Activated CD4-positive, alpha-beta T cell treated with anti-CD3 and anti-CD28 coated beads for 4 hours (primary cell): ENCODE measurements at places on chromosomes 3 and 15.

- DNase-seq: no peak
These were observed 339.8 kb upstream of the THRB start for GRCh38 chr3:24834442-24834841.

- DNase-seq: no peak
These were observed 962.3 kb downstream of the EPHA3 start for GRCh38 chr3:90069748-90070147.

DNA sequence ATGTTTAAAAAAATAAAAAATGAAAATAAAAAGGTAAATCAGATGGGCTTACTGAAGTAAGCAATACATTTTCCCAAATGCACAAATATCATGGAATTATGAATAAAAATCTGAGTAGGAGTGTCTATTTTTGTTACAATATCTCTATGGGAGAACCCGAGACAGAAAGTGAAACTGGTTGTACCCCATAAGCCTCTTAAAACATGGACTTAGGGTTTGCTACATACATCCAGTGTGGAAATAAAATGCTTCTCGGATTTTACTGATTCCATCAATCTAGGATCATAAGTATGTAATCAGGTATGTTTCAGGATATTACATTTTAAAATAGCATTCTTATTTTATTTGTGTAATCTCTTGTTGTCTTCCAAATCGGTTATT lies 177.8 kb upstream of the CDIN1 start:
- no peak for DNase-seq

DNA sequence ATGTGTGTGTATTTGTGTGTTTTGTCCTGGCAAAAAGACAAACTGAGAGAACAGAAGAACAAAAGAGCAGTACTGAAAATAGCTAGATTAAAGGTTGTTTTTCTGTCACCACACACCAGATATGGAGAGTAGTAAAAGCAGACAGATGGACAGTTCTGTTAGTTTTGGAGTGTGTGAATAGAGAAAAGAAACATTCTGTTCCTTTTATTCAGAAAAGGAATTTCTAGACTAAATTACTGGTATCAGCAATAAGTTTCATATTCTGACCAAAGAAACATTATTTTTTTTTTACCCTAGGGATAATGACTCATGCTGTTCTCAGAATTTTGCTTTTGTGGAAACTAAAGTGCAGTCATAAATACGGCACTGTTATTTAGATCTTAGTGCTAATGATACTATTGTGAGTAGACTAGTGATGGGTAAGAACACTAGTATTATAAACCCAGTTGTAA lies 32.9 kb downstream of the PIK3CA start:
- DNase-seq: no peak

- DNase-seq: no peak
These were observed 4.6 kb downstream of the LOXL1 start for GRCh38 chr15:73930790-73931281.

GRCh38 chr3:80770106-80771074 lies 991.1 kb downstream of the GBE1 start:
- no peak for DNase-seq

DNA sequence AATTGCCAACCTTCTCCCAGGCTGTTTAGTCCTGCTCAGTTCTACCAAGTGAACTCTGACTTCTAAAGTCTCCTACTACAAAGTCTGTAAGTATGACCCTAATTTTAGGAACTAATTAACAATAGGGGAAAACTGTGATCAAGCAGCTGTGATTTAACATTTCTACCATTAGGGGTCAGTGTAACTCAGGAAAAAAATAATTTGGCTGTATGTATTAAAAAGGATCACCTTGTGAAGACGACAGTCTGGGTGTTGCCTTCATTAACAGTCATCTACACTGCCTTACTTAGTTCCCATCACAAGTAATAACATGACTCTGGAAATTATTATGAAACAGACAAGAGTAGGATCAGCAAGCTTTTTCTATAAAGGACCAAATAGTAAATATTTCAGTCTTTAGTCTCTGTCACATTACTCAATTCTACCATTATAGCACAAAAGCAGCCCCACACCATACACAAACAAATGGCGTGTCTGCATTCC lies 4.2 kb upstream of the NPHP3 start:
- DNase-seq: peak; percentile 6
